ENCODE measurements at places on chromosomes 1 and 21.

GRCh38 chr1:80083892-80084291 is 1077.4 kb upstream of the ADGRL4 start:
- no peak for DNase-seq

- DNase-seq = no peak
These were observed 264.7 kb downstream of the PBX1 start for GRCh38 chr1:164823486-164824279.

DNA sequence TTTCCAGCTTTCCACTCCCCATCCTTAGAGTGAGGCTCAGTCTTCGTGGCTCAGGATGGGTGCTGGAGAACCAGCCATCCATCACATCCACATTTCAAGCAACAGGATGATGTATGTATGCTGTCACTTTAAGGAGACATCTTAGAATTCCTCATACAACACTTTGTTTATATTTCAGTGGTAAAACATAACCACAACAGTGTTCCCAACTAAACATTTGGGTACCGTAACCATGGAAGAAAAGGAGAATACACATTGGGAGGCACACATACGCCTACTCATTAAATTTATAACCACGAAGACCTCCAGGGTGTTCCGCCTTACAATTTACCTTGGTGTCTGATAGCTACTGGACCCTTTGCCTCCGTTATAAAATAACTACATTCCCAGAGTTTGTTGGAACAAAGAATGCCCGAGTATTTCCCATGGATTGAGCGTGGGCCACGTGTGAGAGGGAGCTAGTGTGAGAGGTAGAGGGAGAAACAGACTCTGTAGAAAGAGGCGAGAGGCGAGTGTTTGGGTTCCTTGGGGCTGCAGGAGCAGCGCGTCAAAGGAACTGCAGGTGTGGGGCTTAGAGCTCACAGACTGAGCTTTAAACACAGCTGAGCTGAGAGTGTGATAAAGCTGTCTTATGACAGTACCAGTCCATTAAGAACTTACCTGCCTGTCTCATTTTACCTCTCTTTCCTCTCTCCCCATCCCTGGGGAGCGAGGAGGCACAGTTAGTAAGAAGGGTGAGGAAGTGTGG is 111.5 kb upstream of the USP24 start:
- no peak for DNase-seq

- DNase-seq = no peak
These were observed 22.6 kb upstream of the KCNQ4 start for GRCh38 chr1:40760984-40761383.

GRCh38 chr1:34918977-34919561 is 10.4 kb downstream of the DLGAP3 start:
- no peak for DNase-seq

DNA sequence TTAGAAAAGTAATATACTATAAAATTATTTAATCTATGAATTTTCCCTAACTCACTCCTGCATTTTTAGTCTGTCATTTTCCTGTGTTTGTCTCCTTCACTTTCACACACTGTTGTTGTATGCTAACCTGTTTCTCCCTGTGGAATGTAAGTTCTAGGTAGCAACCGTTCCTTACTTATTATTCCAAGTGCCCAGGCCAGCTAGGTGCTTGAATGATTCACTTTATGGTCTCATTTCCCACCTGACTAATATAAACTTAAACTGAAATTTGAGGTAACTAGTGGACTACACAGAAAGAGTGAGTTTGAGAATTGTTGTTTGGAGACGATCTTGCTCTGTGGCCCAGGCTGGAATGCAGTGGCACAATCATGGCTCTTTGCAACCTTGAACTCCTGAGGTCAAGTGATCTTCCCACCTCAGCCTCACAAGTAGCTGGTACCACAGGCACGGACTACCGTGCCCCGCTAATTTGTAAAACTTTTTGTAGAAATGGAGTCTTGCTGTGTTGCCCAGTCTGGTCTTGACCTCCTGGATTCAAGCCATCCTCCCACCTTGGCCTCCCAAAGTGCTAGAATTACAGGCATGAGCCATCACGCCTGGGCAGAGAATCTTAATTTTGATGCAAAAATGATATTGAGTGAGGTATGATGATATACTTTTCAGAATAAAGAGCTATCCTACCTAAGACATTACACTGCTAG is 1.9 kb downstream of the ZYG11B start:
- DNase-seq = no peak

GRCh38 chr1:59149435-59149834 is 147.5 kb upstream of the FGGY start:
- no peak for DNase-seq

GRCh38 chr1:94535095-94535494 is 6.5 kb downstream of the F3 start:
- DNase-seq = no peak

- DNase-seq = no peak
These were observed 13.8 kb downstream of the RASSF5 start for GRCh38 chr1:206521127-206521526.

DNA sequence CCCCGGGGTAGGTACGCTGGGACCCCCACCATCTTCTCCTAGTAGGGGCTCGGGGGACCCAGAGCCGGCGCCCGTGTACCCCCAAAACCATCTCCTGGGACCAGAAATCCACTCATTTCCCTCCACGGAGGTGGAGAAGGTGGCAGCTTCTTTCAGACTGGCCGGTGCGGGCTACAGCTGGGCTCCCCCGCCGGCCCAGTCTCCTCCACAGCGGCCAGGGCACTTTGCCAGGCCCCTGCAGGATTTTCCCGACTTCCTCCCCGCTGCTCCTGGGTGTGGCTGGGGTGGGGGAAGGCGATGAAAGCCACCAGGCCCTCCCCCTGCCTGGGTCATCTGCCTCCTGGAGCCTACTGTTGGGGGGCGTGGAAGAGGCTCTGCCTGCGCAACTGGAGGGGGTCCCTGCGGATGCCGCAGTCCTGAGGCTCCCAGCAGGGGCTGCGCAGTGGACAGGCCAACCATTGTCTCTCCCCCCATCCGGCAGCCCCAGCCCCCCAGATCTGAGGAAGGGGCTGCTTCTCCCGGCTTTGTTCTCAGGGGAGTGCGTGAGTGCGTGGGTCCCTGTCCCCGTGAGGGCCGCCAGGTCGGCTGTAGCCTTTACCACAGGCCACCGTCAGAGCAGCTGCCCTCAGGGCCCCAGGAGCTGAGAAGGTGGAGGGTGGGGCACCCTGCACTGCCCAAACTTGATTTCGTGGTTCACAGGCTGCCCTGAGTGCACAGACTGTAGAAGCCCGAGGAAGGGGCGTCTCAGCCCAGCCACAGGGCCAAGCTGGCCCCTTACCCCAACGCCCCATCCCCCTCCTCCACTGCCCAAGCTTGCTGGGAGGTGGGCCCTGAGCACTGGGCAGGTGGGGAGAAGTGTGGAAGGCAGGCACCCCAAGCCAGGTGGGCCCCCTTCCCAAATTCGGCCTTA is 1.3 kb downstream of the AGRN start:
- no peak for DNase-seq

DNA sequence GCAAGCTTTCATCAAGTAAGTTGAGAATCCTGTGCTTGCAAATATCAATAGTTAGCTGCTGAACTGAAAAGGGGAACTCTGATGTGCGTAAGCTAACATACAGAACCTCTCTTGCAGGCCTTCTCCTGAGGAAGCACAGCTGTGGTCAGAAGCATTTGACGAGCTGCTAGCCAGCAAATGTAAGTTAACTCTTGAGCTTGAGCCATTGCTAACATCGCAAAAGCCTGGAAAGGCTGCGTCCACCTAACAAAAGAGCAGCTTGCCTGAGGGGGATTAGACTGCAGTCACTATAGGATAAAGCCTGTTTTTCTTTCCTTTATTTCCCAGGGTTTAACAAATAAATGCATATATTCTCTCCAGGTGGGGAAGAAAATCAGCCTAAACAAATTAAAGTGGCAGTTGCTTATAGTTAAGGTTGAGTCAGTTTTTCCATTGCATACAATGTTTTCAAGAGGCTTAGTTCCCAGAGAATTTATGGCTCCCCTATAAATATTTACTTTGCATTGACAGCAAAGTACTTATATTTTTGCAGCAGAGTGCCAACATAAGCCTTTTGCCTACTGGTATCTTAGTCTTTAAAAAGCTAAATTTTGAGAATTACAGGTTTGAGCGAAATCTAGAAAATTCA is 1.5 kb downstream of the RGS2 start:
- DNase-seq = no peak

GRCh38 chr1:246283771-246284410 is 223.2 kb downstream of the SMYD3 start:
- DNase-seq = no peak

DNA sequence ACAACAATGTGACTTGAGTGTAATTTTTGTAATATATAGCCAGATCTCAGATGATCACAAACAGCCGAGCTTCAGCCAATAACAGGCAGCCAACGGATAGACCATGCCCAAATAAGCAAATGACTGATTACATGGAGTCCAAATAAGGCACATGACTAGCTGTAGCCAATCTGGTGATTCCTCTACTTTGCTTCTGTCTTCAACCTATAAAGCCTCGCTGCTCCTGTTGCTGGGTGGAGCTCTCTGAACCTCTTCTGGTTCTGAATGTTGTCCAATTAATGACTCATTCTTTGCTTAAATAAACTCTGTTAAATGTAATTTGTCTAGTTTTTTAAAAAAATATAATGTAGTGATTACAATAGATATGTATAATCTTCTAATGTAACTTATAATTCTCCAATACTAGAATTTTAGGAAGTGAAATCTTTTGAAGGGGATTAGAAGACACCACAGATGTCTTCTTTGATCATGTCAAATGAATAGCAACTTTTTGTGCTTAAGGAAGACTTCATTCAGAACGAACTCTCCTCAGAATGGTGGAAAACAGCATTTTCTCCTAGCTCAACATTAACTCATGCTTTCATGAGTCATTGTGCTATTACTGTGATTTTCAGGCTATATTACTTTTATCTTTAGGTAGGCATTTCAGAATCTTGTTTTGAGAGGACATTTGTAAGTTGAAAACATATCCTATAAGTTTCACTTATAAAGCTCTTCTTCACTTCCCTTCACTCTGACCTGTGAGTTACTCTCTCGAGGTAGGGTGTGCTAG is 857.8 kb upstream of the B3GALT2 start:
- no peak for DNase-seq

GRCh38 chr1:10228528-10228927 is 18.2 kb downstream of the KIF1B start:
- no peak for DNase-seq

- DNase-seq = no peak
These were observed 1.5 kb downstream of the RALGPS2 start for GRCh38 chr1:178726545-178726944.

DNA sequence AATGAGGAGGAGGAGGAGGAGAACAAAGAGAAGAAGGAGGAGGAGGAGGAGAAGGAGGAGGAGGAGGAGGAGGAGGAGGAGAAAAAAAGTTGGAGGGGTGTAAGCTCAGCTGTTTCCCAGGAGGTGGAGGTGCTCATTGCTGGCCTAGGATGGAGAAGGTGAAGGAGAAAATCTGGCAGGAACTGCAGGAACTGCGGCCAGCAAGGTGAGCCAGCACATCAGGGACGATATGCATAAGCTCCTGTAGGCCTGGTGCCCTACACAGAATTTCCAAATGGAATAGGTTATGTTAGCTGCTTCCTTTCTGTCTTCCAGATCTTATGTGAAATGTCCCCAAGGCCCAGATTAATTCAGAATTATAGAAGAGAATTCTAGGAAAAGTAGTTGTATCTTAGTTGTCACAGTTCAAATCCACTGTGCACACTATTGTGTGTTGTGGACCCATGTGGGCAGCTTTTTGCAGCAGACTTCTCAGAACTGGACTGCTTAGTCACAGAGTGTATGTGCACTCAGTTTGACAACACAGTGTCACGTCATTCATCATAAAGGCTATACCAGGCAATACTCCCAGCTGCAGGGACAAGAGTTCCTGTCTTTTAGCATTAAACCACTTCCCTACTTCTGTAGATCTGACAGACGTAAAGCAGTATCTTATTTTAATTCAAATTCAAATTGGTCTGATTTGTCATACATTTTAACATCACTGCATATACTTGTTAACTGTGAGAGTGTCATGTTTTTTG is 303.7 kb downstream of the HLX start:
- no peak for DNase-seq

DNA sequence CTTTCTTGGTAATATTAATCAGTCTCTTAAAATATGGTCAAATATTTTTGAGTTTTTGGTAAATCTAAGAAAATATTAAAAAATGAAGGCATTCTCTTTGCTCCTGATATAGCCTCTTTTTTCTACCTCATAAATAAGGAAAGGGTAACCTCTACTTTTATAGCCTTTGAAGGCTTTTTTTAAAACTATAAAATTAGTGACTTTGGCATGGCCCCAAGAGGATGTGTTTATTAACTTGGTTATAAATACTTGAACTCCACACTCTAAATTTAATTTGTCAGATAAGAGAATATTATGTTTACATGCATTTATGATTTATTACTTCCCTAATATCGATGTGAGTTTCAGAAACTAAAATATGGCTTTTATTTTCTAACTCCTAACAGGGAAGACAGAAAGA is 60.3 kb downstream of the LMO4 start:
- DNase-seq = no peak

- DNase-seq = no peak
These were observed 544 bp upstream of the CCT8 start for GRCh38 chr21:29074007-29074376.

DNA sequence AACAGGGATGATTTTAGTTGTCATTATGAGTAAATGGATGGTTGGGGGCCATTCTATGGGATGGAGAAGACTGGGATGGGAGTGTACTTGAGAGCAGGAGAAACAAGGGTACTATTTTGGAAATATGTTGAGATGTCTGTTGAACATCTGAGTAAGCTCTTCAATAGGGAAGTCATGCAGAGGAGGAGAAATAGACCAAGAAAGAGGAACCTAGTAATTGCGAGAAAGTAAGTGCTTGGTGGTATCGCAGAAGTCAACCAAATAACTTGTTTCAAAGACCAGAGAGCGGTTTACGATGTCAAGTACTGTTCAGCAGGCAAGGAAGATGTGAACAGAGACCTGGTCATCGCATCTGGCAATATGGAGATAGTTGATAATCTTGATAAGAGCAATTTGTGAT is 22.4 kb upstream of the CHRM3 start:
- no peak for DNase-seq

GRCh38 chr1:201422436-201423030 is 1.0 kb upstream of the TNNI1 start:
- DNase-seq = no peak

DNA sequence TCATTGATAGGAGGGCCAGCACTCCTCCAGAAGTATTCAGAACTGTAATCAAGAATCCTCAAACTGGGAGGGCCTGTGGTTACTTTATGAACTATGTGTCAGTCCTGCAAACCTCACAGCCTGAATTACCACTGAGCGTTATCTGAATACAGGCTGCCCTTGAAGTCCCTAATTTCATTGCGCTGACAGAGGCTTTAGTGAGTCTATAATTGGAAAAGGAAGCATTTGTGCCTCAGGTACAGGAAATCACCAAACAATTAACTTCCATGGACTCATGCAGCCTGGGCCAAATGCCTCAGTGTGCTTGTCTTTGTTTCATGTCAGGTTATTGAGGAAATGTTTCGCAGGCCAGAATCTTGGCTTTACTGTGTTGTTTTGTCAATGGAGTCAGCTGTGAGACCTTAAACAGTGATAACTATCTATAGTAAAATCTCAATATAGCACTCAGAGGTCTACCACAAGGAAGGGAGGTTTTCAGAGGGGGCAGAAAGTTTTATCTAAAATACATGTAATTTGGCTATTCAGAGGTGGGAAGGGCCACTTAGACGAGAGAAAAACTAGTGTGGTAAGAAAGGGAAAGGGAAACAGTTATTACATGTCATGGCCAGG is 32.9 kb upstream of the DOCK7 start:
- no peak for DNase-seq

Data from activated CD4-positive, alpha-beta T cell treated with anti-CD3 and anti-CD28 coated beads, Interleukin-2, amount 50 U/mL, for 48 hours (primary cell).